ENCODE measurements at places on chromosomes 16 and 17.

GRCh38 chr17:46719891-46720290 is 98.6 kb downstream of the WNT3 start:
- no peak for DNase-seq

DNA sequence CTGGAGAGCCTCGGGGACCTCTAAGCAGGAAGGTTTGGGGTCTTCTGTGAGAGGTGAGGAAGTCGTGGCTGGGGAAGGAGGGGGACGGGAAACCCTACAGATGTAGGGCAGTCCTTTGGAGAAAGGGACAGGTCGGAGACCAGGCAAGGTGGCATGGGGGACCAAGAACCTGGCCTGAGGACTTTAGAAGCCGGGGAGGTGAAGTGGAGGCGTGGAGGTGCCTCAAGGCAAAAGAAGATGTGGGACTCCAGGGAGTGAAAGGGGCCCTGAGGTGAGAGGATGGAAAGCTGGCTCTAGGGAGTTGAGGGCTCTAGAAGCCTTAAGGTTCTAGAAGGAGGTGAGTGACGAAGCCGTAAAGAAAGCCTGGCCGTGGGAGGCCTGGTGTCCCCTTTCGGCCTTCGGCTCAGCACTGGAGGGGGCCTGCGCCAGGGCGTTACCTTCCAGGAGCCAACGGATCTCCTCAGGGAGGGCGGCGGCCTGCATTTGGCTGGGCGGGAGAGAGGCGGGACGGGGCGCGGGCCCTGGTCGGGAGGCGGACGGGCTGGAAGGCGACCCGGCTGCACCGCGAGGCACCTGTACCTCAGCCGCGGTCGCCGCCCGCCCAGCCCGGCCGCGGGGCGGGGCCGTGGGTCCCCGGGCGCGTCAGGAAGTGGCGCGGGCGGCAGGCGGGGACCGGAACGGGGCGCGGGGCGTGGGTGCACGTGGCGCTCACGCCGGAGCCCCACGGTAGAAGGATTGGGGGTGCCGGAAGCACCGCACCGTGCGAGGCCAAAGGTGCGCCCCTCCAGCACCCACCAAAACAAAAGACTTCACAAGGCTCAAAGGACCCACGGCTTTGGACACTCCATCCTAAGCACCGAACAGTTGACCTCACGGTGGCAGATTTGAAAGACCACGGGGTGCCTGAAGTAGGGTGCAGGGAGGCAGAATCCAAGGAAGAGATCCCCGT is at the start of gene SKAP1:
Gene SKAP1, minus strand, starts transcription at position 577 of the 949 bp plus-strand sequence.
- DNase-seq, result no peak

GRCh38 chr16:82108100-82108499 is 61.9 kb downstream of the MPHOSPH6 start:
- DNase-seq, result no peak

- DNase-seq, result no peak
These were observed 54.9 kb upstream of the GNG13 start for GRCh38 chr16:855471-855870.

DNA sequence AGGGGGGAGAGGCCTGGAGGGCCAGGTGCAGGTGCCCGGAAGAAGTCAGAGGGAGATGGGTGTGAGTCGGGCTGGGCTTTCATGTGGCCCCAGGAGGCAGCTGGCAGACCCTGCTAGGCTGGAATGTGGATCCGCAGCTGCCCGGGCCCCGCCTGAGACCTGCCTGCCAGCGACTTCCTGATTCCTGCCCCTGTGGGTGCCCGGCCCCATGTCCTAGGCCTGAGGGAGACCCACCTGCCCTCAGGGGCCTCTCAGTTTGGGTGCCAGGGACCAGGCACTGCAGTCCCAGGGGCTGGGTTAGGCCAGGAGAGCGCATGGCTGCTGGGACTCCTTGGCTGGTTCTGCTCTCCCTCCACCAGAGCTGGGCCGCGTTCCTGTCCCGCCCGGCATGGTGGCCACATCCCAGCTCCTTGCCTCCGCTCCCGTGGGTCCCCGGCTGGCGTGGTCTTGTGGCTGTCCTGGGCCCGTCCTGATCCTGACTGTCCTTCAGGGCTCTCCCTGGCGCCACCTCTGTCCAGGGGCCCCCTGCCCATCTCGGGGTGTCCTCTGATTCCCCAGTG is 22.1 kb upstream of the SPNS2 start:
- DNase-seq, result no peak

DNA sequence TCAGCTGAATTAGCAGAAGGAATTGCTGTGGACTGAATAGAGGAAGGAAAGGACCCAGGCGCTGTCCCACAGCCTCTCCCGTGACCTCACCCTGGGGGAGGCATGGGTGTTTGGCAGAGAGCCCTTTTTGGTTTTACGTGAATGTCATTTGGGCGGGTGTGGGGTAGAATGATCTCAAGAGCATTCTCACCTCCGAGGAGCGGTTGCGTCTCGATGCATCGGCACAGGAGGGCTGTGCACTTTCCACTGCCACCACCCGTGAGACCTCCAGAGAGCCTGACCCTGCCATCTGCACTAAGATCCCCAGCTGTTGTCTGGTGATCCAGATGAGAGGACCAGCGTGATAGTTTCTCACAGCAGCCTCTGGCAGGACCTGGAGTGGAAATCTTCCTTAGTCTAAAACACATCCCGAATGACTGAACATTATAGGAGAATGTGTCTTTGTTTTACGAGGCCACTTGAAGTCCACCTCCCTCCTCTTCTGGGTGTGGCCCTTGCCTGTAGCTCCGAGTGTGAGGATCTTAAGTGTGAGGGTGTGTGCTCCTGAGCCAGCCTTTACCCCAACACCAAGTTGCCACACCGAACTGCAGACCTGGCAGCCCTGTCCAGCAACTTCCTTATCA is 29.3 kb downstream of the FOXK2 start:
- DNase-seq, result no peak

- no peak for DNase-seq
These were observed 30.3 kb upstream of the ATF7IP2 start for GRCh38 chr16:10355589-10355988.

- no peak for DNase-seq
These were observed 1.2 kb upstream of the OGFOD3 start for GRCh38 chr17:82419540-82419939.

- no peak for DNase-seq
These were observed 22.1 kb downstream of the TMEM114 start for GRCh38 chr16:8568231-8568617.

- DNase-seq, result no peak
These were observed 37.6 kb downstream of the ZNF750 start for GRCh38 chr17:82802075-82802780.

DNA sequence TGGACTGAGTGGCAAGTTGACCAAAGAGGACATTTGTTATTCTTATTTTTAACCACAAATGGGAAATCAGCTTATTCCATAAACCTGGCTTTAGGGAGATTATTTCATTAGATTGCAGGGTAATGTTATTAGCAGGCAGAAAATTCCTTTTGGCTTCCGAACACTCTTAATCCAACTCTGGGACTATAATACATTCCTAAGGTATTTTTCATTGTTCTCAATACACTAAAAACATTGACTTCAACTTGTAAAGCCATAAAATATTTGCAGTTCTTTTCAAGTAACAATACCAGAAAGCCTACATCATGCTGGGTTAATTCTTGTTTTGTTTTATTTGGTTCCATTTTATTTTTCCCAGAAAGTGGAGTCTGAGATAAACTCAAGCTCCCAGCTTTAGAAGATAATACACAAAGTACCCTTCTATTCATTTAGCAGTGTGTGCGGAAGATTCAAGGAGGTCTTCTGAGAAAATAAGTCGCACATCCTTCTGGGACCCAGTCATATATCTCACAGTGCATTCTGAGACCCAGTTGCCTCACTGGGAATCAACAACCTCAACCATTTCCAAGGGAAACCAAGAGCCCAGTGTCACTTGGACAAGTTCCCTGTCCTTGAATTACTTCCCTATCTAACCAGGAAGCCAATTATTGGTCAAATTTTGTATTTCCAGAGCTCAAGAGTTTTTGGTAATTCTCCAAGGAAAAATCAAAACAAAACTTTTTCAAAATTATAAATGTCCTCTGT is 389.6 kb upstream of the DYNLRB2 start:
- DNase-seq, result no peak

DNA sequence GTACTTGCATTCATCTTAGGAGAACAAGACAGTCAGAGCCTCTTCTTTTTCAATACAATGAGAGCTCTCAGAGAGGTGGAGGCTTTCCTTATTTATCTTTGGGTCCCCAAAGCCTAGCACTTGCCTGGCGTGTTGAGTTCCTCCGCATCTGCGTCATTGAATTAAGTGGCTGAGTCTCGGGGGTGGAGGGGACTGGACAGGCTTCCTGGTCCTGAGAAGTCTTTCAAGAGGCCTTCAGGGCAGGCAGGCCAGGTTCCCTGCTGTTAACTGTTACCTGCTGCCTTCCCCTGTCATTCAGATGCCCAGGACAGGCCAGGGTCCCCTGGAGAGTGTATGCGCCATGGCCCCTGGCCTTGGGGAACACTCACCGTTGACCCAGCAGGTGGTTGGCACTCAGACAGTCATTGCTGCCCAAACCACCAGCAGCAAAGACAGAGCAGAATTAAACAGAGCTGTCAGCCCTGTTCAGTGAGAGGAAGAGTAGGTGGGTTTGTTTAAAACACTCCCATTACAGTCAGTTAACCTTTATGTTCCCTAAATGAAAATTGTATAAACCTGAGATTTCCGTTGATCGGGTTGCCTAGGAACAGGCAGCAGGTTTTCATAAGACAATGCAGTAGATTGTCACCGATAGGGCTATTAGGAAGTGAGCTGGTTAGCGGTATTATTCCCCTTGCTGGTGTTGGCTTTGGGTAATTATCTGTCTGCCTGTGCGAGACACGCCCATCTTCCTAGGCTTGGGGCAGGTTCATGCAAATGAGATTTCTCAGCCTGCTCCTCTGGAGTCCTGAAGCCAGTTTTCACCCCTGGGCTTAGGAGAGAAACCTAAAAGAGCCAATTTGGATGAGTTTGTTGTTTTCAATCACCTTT is 132.7 kb downstream of the CCDC182 start:
- DNase-seq, result no peak

DNA sequence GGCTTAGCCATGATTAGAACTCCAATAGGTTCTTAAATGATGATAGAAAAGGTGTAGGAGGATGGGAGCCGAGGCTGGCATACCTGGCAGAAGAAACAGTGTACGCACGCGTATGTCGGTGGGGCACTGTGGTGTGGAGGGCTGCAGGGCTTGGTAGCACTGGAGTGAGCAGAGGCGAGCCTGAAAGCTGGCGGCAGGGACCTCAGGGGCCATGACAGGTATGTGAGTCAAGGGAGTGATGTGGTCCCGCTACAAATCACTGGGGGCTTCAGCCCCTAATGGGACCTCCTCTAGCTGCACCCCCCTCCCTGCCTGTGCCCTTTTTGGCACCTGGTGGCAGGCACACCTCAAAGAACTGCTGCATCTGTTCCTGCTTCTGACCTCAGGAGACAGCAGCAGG is 67.3 kb downstream of the RAI1 start:
- DNase-seq, result no peak

- DNase-seq, result no peak
These were observed 13.7 kb downstream of the ALOX15B start for GRCh38 chr17:8052256-8053252.

DNA sequence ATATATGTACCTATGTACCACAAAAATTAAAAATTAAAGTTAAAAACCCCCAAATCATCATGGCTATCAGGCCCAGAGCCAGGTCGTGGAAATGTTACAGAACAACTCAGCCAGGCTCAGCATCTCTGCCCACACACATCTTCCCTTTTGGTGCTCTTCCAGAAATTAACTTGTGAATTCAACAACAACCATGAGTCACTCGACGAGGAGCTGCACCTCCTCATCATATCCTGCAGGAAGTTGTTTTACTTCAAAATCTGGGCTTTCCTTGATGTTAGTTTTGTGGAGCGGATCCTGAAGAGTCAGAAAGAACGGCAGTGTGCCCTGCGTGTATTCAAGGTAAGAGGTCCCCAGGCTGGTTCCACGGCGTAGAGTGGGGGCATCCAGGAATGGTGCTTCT is 10.6 kb downstream of the FBXO39 start:
- no peak for DNase-seq

- no peak for DNase-seq
These were observed 58.5 kb downstream of the IQCK start for GRCh38 chr16:19776565-19776964.

- no peak for DNase-seq
These were observed 143.2 kb downstream of the IRX5 start for GRCh38 chr16:55073830-55074229.

DNA sequence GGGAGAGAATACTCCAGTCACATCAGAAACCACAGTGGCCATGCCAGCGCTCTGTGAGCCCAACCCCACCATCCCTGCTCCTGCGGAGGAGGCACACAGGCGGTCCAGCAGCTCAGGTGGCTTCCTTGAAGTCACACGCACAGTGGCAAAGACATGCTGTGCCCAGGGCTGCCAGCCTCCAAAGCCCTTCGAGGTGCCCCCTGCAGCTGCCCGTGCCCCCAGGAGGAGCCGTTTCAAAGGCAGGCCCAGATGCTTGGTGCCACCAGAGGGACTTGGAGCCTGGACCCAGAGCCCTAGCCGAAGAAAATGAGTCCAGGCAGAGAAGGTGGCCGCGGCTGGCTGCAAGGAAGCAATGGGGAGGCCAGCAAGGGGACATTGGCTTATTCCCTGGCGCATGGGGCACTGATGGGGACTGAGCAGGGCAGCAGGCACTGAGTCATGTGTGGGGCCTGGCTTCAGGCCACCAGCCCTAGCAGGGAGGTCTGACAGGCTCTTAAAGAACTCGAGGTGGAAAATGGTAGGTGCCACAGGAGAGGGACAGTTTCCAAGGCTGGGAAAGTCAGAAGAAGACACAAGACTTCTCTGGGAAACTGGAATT is 17.2 kb upstream of the CACNG1 start:
- DNase-seq, result peak; percentile 45

DNA sequence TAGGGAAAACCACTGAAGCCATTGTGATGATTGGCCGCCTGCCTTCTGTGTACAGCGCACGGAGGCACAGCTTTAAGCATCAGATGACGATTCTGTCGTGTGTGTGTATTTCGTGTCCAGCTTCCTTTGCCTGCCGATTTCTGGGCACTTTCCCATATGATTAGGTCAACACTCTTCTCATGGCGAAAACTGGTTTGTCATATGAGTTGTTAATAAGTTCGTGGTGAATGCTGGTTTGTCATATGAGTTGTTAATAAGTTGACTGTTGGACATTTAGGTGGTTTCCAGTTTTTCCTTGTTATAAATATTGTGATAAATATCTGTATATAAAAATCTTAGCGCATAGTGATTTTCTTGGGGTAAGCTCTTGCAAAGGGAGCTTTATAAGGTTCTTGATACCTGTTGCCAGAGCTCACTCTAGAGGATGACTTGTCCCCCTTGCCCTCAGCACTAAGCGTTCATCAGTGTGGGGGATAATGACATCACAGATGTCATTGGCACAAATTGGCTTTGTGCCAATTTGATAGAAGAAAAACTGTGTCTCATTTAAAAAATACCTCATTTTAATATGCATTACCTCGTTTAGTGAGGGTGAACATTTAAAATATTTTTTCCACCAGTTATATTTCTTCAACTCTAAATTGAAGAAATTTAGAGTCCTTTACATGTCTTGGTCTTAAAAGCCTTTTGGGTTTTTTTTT is 40.0 kb downstream of the PGS1 start:
- no peak for DNase-seq

GRCh38 chr16:77131398-77131797 is 59.6 kb upstream of the MON1B start:
- no peak for DNase-seq

- no peak for DNase-seq
These were observed 128.5 kb downstream of the IRX5 start for GRCh38 chr16:55059146-55059545.

Data from HTR-8/SVneo (cell line).